ENCODE measurements at places on chromosomes 3 and 15. TPM values are rescaled to one million over a fixed set of nuclear protein-coding genes. Genes with fewer than 3 reads are reported as not detected.

DNA sequence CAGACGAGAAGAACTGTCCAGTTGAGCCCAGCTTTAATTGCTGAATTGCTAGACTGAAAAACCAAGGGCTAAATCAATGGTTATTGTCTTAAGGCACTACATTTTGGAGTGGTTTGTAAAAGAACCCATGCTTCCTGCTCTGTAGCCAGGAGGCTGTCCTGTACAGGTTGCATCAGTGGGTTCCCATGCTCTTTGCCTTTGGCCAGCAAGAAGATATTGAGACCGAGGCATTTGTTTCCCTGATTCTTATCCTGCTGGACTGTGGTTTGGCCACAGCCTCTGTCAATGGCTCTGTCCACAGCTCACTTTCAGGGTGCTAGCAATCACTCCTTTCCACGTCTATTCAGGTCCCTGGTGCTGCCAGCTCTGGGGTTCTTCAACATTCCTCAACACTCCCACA, 89.6 kb downstream of the FAM43A start:
- DNase-seq, result no peak

DNA sequence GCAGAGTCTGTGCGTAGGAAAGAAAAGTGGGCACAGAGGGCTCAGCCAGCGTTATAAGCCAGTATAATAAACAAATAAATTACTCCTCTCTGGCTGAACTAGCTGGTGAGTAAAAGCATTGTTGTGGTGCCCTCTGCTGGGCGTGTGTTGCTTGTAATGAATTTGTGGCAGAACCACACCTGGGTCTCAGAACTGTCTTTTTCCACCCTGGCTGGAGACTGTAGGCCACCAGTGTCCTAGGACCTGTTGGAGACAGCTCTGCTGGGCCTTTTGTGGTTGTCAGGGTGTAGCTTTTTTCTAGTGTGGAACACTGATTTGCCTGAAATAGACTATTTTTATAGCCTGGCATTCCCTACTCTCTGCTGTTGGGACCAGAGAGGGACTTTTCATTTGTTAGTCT, 130.5 kb upstream of the EIF1B start:
- DNase-seq, result peak; percentile 49

GRCh38 chr15:67296188-67296587, 41.6 kb downstream of the IQCH start:
- no peak for DNase-seq

- no peak for DNase-seq
These were observed 80.8 kb downstream of the MOBP start for GRCh38 chr3:39548282-39548681.

Gene DAPK2
- total RNA-seq, result not detected

- DNase-seq, result no peak
These were observed 241.1 kb downstream of the ZNF385D start for GRCh38 chr3:21509731-21510470.

- DNase-seq, result no peak
These were observed 8.9 kb downstream of the SMARCC1 start for GRCh38 chr3:47772788-47773187.

- DNase-seq, result peak; percentile 51
These were observed 123.3 kb upstream of the MME start for GRCh38 chr3:154956815-154957214.

- no peak for DNase-seq
These were observed 132.2 kb downstream of the DUT start for GRCh38 chr15:48463366-48463880.

DNA sequence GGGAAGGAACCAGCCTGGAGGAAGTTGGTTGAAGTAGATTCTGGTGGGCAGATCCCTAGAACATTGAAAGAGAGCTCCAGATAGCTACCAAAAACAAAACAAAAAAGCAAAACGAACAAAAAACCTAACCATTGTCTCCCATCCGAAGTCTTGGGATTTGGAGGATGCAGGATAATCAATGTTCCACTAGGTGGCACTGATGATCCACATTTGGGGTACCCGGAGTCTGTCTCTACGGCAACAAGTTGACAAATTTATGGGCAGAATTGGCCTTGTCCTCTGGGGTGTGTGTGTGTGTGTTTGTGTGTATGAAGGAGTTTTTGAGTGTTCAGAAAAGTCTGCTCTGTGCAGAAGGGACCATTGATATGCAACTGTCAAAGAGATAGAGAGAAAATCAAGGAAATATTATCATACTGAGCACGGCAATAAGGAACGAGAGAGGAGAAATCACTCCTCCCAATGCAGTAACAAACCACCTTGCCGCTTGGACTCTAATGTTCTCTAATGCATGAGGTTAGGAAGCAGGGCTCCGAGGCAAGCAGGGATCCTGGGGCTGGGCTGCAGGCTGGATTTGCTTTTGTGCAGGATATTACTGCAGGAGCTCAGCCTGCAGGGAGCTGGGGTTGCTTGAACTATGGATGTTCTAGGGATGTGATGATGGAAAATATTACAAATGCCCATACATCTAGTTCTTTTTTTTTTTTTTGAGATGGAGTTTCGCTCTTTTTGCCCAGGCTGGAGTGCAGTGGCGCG, 59.8 kb upstream of the KLHL25 start:
- DNase-seq, result peak; percentile 40

DNA sequence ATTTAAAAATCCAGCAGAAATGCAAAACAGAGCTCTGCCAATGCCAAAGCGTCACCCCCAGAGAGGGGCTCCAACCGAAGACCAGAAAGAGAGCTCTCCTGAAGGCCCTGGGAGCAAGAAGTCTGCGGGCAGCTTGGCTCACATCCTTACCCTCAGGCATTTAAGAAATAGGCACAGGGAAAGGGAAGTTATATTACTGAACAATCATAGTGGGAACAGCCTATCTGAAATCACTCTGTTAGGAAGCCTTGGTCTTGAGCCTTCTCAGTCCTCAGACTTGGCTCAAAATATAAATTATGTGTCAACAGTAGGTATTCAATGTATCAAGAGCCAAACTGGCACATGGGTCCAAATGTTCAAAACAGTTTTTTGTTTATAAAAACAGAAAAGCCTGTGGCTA, 10.3 kb upstream of the PPARG start:
- DNase-seq, result no peak

Gene STRIT1
- not detected for total RNA-seq

Gene DPPA4
- not detected for total RNA-seq

DNA sequence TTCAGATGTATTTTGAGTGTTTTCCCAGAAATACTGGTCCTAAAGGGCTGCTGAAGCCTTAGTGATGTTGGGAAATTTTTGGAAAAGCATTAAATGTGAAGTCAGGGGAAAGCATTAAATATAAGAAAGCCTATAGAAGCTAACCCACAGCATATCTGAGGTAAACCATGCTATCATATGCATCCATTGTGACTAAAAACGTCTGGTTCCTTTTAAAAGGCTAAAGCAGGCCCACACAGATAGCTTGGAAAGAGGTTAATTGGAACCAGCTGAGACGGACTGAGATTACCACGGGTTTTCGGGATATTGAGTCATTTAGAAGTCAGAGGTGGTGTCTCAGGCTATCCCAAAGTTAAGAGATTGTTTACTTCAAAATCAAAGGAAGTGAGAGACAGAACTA, 78.2 kb downstream of the CYP19A1 start:
- DNase-seq, result no peak

Gene P3H2
- 0.03 TPM for total RNA-seq

Gene LMAN1L
- not detected for total RNA-seq

DNA sequence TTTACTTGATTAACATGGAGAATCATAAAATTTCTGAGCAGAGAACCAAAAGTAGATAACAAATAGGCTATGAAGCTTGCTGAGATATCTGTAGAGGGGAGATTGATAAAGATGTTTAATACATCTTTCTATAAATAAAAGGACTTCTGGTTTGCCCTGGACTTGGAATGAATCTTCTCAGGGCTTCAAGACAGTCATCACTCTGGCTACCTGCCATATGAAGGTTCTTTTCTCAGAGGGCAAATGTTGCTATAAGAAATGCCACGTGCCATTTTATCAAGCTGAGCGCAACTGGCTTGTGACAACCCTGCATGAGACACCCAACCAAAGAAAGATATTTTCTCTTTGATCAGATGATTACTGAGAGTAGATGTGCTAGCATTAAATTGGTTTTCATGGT, 192.5 kb downstream of the WNT5A start:
- no peak for DNase-seq

DNA sequence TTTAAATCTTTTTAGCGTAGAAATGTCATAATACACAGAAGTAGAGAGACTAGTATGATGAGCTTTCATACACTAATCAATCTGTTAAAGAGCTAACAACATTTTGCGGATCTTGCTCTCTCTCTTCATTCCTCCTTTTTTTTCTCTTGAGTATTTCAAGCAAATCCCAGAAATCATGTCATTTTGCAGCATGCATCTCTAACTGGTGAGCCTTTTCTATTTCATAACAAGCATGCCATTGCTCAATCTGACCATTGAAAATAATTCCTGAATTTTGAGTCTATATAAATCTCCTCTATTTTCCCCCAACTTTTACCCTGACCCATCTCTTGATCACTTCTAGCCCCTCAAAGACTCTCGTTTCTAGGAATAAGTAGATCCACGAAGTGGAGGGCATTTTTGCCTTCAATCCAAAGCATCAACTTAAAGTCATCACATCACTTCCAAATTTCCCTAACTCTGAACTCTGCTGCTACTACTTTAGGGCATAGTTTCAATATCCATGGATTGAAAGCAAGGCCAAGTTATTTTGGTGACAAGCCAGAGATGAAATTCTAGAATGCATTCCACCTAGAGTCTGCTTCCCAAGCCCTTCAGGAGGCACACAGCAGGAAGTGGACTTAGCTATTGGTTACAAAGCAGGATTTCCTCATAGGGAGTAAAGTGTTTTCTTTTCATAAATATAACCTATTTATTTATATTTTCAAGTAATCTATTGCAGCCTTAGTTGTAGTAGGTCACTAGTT, 253.5 kb upstream of the ZPLD1 start:
- DNase-seq, result no peak

DNA sequence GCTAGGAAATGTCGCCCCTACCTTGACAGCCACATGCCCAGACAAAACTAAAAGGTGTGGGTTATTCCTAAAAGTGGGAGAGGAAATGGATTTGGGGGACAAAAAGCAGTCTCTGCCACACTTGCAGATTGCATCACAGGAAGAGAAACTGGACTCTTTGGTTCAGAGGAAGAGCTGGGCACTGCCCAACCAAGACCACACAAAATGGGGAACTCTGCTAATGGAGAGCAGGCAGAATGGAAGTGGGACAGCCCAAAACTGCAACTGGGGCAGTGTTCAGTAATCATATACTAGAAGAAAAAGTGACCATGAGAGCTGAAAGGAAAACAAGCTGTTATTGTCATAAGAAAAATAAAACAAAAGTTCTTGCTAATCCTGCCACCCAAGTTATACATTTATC, 138.9 kb upstream of the FRMD4B start:
- no peak for DNase-seq

GRCh38 chr15:90902040-90902839, 862 bp upstream of the MAN2A2 start:
- DNase-seq, result peak; percentile 75

GRCh38 chr3:159265705-159266104, 463.9 kb downstream of the MFSD1 start:
- DNase-seq, result no peak

- no peak for DNase-seq
These were observed 221.7 kb upstream of the TBC1D5 start for GRCh38 chr3:17964108-17964507.
